ENCODE measurements at places on chromosomes 7 and 10.

DNA sequence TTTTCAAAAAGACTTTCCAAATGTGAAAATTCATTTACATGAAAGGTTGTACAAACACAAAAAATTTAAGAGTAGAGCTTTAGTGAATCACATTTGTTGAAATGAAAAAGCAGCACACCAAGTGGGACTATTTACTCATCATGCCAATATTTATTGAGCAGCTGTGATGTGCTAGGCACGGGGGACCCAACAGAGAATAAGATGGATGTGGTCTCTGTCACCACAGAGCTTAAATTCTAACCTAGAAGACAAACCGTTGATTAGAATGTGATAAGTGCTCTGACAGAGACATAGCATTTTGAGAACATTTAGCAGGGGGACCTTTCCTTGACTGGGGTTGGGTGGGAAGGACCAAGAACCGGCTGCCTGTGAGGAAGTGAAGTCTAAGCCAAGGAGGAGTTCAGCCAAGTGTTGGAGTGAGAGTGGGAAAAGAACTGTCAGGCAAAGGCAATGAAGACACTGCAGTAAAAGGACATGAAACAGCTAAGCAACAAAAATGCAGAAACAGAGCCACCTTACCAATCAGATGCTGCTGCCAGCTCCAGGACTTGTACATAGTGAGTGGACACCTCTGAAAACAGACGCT is 19.1 kb downstream of the ADAM12 start:
- no peak overlapping the region for H3K4me3 ChIP-seq
- no peak for DNase-seq
- H3K27ac ChIP-seq = no peak overlapping the region
- H3K36me3 ChIP-seq = no peaks in the 10 kb centered on the region

GRCh38 chr7:122546496-122546895 is 152.4 kb downstream of the RNF133 start:
- H3K4me3 ChIP-seq = no peak overlapping the region
- no peaks in the 10 kb centered on the region for H3K27me3 ChIP-seq
- H3K4me1 ChIP-seq = no peaks in the 10 kb centered on the region
- no peak for DNase-seq
- no peak overlapping the region for H3K27ac ChIP-seq

DNA sequence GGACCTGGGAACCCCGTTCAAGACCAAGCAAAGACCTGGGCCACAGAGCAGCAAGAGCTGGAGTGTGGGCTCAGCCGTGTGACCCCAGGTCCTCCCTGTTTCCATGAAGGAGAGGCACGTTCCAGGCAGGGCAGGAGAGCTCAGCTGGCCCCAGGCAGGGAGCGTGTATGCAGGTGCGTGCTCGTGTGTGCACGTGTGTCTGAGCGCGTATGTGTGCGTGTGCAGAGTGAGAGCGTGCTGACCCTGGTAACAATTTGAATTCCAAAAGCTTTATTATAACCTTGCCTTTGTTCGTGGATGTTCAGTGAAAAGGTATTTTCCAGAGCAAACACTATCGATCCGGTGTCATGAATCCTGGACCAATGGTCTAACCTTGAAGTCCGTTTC is 54.6 kb downstream of the FOXL3 start:
- H3K36me3 ChIP-seq = no peaks in the 10 kb centered on the region
- no peak overlapping the region for H3K27ac ChIP-seq
- no peaks in the 10 kb centered on the region for H3K4me1 ChIP-seq
- DNase-seq = no peak
- no peaks in the 10 kb centered on the region for H3K27me3 ChIP-seq
- no peak overlapping the region for H3K4me3 ChIP-seq

DNA sequence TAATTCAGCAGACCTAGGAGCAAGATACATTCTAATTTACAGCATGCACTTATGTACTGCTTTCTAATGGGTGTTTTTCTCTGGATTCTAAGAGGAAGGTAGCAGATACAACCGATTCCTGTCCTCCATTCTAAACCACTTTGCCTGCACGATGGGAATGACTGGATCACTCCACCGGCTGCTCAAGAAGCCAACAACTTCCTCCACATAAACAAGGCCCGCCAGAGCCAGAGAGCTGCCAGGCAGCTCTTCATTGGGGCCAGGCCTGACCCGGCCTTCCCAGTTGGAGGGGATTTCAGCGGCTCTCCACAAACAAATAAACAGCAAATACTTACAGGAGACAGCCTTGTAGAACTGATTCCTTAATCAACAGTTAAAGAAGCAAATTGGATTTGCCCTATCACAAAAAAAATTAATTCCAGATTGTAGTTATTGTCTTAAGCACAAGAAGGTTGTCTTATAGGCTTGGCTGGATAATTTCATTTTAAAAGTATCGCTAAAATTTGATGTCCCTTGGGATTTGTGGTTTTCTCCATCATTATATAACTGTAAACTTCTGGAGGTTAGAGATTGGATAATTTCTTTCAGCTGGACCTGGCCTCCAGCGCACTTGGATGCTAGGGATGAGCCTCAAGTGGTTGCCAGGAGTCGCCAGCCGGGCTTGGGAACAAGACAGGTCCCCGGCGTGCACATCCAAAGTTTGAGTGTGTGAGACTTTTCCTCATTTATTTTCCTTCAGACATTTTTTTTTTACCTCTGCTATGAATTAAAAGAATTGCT is 20.9 kb downstream of the EBF3 start:
- no peaks in the 10 kb centered on the region for H3K36me3 ChIP-seq
- no peaks in the 10 kb centered on the region for H3K27me3 ChIP-seq
- no peaks in the 10 kb centered on the region for H3K4me1 ChIP-seq
- no peak overlapping the region for H3K4me3 ChIP-seq

GRCh38 chr10:60044971-60045370 is 138.6 kb upstream of the CCDC6 start:
- DNase-seq = no peak
- no peaks in the 10 kb centered on the region for H3K27me3 ChIP-seq
- no peak overlapping the region for H3K27ac ChIP-seq
- H3K36me3 ChIP-seq = no peaks in the 10 kb centered on the region
- peaks cover 8% of the 10 kb centered on the region for H3K4me1 ChIP-seq

GRCh38 chr7:37081436-37081835 is 357.1 kb upstream of the AOAH start:
- H3K27me3 ChIP-seq = no peaks in the 10 kb centered on the region
- no peak overlapping the region for H3K4me3 ChIP-seq
- H3K27ac ChIP-seq = no peak overlapping the region
- no peak for DNase-seq
- H3K4me1 ChIP-seq = no peaks in the 10 kb centered on the region

DNA sequence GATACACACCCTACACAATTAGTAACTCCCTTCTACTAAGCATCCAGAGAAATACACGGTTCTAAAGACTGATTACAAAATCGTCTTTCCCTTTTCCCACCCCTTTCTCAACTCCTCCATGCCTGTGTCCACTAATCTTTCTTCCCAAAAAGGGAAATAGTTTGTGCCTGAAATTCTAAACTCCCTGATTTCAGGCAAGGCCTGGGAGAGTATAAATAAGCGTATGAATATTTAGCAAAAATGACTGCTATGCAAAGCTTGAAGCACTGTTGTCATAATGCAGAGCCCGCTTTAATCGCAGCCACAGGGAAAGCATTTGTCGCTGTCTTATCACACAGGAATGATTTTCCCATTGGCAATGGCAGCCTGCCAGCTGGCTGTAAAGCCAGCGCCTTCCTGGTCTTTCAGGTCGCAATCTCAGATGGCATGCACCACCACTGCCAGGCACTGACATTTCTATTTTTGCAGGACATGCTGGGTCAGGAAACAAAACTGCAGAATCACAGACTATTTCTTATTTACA is 142.9 kb upstream of the PCGF5 start:
- H3K27me3 ChIP-seq = peaks cover 16% of the 10 kb centered on the region
- no peaks in the 10 kb centered on the region for H3K4me1 ChIP-seq
- DNase-seq = no peak
- H3K27ac ChIP-seq = no peak overlapping the region
- no peak overlapping the region for H3K4me3 ChIP-seq

DNA sequence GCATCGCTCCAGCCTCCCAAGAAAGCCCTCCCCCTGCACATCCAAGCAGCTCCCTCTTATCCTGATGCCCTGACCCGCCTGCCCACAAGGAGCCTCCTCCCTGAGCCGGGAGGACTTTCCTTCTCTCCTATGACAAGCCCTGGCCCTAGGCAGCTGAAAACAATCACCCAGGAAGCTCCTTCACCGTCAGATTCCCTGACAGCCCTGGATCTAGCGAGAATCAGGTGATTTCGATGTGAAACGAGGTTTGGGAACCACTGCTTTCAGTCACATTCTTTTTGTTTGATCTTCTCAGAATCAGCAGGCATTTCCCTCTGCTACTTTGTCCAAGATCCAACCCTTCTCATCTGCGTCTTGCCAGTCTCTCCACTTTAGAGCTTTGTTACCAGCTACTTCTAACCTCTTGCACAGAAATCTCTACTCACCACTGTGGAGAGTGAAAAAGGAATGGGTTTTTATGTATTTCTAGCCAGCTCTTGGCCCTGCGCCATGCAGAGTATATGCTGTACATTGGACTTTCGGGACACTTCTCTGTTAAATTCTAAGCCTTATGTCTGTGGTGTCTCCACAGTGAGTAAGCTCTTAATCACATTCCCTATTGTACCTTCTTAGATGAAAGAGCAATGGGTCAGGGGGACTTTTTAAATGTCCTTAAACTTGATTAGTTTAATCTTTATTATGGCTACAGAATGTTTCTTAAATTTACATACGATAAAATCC is 253.2 kb upstream of the C7orf33 start:
- DNase-seq = no peak
- H3K27me3 ChIP-seq = peaks cover 43% of the 10 kb centered on the region
- H3K27ac ChIP-seq = no peak overlapping the region
- peaks cover 35% of the 10 kb centered on the region for H3K4me1 ChIP-seq

- H3K4me3 ChIP-seq = no peak overlapping the region
- no peaks in the 10 kb centered on the region for H3K36me3 ChIP-seq
- DNase-seq = no peak
- no peak overlapping the region for H3K27ac ChIP-seq
- H3K4me1 ChIP-seq = no peaks in the 10 kb centered on the region
Observed at GRCh38 chr7:39271402-39271801, 293.7 kb downstream of the POU6F2 start.

- no peak overlapping the region for H3K4me3 ChIP-seq
- H3K27ac ChIP-seq = no peak overlapping the region
- no peaks in the 10 kb centered on the region for H3K36me3 ChIP-seq
- no peaks in the 10 kb centered on the region for H3K27me3 ChIP-seq
- no peak for DNase-seq
Observed at GRCh38 chr10:114706458-114707055, 48.5 kb upstream of the ABLIM1 start.

- H3K36me3 ChIP-seq = peaks cover 29% of the 10 kb centered on the region
- no peaks in the 10 kb centered on the region for H3K4me1 ChIP-seq
- no peak overlapping the region for H3K27ac ChIP-seq
- no peak overlapping the region for H3K4me3 ChIP-seq
Observed at GRCh38 chr10:103667356-103667755, 173.9 kb downstream of the NEURL1 start.

All from RWPE2 (cell line).